ENCODE measurements at places on chromosomes 7 and 10.

GRCh38 chr7:101729241-101729883, 88.1 kb upstream of the CUX1 start:
- no peak for DNase-seq

DNA sequence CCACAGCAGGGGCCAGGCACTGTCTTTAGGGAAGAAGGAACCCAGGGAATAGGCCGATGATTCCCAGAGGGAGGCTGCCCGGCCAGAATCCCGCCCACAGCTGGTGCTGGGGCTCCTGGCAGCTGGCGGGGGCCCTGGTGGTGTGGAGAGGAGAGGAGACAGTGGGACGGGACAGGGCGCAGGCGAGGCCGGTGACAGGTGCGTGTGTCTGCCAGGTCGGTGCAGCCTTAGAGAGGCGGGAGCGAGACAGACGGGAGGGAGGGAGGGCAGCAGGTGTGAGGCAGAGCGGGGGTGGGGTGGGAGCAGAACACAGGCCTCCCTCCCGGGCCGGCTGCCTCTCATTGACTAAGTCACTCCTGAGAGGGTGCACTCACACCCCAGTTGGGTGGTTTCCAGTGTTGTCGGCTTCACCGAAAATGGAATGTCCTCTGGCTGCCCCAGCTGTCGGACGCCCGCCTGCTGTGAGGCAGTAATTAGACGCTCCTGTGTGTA, 55.2 kb downstream of the ELFN1 start:
- DNase-seq: no peak

- DNase-seq: no peak
Observed at GRCh38 chr10:67262675-67263074, 336.8 kb downstream of the LRRTM3 start.

DNA sequence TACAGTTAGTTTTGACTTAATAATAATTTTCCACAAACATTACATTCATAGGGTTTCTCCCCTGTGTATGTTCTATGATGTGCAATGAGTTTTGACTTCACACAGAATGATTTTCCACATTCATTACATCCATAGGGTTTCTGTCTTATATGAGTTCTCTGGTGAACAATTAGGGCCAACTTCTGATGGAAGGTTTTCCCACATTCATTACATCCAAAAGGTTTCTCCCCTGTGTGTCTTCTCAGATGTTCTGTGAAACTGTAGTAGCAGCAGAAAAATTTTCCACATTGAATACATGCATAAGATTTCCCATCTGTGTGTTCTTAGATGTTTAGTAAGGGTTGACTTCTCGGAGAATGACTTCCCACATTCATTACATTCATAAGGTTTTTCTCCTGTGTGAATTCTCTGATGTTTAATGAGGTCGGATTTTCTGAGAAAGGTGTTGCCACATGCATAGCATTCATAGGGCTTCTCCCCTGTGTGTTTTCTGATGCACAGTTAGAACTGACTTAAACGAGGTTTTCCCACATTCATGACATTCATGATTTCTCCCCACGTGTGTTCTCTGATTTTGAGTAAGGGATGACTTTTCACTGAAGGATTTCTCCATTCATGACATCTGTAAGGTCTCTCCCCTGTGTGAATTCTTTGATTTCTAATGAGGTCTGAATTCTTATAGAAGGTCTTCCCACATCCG, 118.5 kb downstream of the ZNF33B start:
- DNase-seq: no peak

- DNase-seq: no peak
Observed at GRCh38 chr10:78736926-78737630, 331.7 kb upstream of the ZMIZ1 start.

- no peak for DNase-seq
Observed at GRCh38 chr7:138245682-138246081, 169.4 kb downstream of the AKR1D1 start.

All from activated naive CD4-positive, alpha-beta T cell treated with anti-CD3 and anti-CD28 coated beads, Interleukin-2, amount 50 U/mL, for 72 hours (primary cell).